Lung (tissue), 17 donors: ENCODE measurements at places on chromosomes 16 and 17. TPM values are rescaled to one million over a fixed set of nuclear protein-coding genes. Genes with fewer than 3 reads are reported as not detected.

GRCh38 chr17:70405492-70406220, 236.3 kb downstream of the KCNJ2 start:
- DNase-seq: no peak
- no peak overlapping the region for H3K27ac ChIP-seq
- no peak overlapping the region for H3K4me3 ChIP-seq

DNA sequence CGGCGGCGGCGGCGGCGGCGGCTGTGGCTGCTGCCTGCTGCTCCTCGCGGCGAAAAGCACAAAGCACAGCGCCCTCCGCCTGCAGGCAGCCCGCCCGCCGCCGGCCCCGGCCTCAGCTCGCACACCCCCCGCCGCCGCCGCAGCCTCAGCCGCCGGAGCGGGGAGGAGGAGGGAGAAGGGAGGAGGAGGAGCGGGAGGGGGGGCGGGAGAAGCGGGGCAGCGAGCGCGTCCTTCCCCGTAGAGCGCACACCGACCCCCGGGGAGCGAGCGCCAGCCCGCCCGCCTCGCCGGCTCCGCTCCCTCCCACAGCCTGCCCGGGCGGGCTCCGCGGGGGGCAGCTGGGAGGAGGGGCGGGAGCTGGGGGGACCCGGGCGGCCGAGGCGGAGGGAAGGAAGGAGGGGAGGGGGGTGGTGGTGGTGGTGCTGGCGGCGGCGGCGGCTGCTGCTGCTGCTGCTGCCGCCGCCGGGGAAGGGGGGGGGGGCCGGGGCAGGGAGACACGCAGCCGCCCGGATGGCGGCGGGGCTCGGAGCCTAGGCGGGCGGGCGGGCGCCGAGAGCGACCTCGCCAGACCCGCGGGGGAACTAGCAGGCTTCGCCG, at the start of gene UBTF:
Gene UBTF, minus strand, starts transcription at position 60 of the 597 bp plus-strand sequence. CDS start 1,446 bp downstream, outside the sequence.
- H3K4me3 ChIP-seq: peak within 1 kb of the TSS; percentile 97
- no peaks in the 10 kb centered on the region for H3K27me3 ChIP-seq
- H3K27ac ChIP-seq: peak within 1 kb of the TSS; percentile 99
- H3K36me3 ChIP-seq: peaks cover 23% of the 10 kb centered on the region
- peak; percentile 92 for DNase-seq

DNA sequence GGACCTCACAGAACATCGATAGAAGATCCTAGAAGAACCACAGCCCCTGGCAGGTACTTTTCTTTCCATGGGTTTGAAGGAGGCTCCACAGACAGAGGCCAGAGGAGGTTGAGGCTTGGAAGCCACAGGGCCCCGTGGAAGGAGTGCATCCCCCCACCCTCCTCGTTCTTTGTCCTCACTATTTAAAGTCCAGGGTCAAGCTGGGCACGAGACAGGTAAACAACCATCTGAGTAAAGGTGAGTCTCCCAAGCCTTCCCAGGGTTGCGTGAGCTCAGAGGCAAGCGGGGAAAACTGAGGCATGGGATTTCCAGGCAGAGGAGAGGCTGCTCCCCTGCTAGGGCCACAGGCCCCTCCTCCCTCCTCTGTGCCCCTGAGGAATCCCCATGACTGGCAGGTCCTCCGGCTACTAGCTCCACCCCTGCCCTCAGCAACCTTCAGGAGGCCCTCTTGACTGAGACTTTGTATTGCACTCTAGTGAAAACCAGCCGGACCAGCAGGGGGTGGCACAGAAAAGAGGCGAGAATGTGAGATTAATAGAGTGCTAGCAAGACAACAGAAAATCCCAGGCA, 927 bp upstream of the SULT1A2 start:
- H3K4me3 ChIP-seq: no peak overlapping the region
- H3K27me3 ChIP-seq: no peaks in the 10 kb centered on the region
- peak; percentile 76 for DNase-seq

GRCh38 chr16:78932355-78932943, 668.1 kb downstream of the MAF start:
- no peak overlapping the region for H3K27ac ChIP-seq
- H3K27me3 ChIP-seq: no peaks in the 10 kb centered on the region
- H3K4me3 ChIP-seq: no peak overlapping the region
- DNase-seq: no peak

DNA sequence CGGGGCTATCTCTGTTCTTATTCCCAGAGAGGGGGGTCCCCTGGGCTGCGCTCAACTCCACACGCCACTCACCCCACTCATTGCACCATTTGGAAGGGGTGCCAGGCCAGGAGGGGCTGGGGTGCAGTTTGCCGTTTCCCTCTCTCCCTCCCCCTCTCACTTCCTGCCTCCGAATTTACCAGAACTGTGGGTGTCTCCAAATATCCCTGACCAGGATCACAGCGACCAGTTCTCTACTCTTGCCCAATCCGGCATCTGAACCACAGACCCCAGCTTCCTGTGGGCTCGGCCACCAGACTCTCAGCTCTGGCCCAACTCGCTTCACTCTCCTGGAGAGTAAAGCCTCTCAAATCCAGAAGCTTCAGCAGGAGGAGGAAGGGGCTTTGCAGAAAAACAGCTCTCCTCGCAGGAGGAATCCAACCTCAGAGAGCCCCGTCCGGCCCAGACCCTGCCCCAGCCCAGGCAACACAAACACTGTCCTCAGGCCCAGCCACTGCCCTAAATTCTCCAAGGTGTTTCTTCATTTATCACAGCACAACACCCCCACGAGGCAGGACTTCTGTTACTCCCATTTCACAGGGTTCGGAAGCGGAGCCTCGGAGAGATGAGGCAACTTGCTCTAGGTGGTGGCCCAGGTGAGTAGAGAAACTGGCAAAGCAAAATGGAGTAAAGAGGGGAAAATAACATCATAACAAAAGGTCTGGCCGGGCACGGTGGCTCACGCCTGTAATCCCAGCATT, 423 bp upstream of the ASGR2 start:
- H3K4me1 ChIP-seq: no peaks in the 10 kb centered on the region
- no peaks in the 10 kb centered on the region for H3K36me3 ChIP-seq
- H3K27me3 ChIP-seq: no peaks in the 10 kb centered on the region
- peak overlapping the region; percentile 32 for H3K27ac ChIP-seq

GRCh38 chr17:82334622-82335394, 1.2 kb upstream of the SECTM1 start:
- DNase-seq: peak; percentile 48
- no peaks in the 10 kb centered on the region for H3K36me3 ChIP-seq
- no peaks in the 10 kb centered on the region for H3K27me3 ChIP-seq

DNA sequence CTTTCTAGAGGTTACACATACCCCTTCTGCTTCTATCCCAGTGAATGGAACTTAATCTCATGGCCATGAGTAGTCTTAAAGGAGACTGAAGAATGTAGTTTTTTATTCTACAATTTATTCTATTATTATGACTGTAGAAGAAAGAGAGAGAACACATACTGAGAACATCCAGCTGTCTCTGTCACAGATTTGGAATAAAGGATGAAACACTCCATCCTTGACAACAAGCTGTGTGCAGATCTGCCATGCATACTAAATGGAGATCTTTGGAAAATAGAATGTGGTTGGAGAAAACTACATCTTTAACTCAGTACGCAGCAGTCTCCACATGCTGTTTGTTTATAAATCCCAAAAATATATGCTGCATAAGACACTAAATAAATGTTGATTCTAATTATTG, 54.1 kb upstream of the NUDT7 start:
- no peak overlapping the region for H3K4me3 ChIP-seq
- no peaks in the 10 kb centered on the region for H3K4me1 ChIP-seq
- H3K27ac ChIP-seq: no peak overlapping the region
- H3K36me3 ChIP-seq: no peaks in the 10 kb centered on the region

DNA sequence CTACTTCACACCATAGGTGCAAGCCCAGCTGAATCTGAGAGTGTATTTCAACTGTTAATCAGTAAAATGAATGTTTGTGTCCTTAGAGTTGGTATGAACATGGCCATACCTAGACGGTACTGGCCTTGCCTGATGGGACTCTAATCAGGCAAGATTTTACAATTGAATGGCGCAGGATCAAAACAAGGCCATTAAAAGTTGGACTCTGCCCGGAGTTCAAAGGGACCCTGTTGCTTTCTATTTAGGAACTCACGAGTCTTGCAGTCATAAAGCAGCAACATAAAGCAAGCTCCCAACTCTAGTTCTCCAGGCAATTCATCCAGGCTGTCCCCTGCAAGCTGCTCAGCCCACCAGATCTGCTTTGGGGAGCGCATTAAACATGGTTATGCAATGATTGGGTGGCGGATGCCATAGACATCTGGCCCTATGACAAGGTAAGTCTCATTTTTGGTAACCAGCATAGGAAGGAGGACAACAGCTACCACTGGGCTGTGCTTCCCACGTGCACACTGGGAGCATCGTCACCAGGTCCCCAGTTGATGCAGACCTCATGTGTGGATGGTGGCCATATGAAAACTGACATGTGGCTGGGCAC, 8.8 kb downstream of the TMEM186 start:
- no peaks in the 10 kb centered on the region for H3K4me1 ChIP-seq
- no peaks in the 10 kb centered on the region for H3K27me3 ChIP-seq
- no peak overlapping the region for H3K27ac ChIP-seq
- DNase-seq: no peak

DNA sequence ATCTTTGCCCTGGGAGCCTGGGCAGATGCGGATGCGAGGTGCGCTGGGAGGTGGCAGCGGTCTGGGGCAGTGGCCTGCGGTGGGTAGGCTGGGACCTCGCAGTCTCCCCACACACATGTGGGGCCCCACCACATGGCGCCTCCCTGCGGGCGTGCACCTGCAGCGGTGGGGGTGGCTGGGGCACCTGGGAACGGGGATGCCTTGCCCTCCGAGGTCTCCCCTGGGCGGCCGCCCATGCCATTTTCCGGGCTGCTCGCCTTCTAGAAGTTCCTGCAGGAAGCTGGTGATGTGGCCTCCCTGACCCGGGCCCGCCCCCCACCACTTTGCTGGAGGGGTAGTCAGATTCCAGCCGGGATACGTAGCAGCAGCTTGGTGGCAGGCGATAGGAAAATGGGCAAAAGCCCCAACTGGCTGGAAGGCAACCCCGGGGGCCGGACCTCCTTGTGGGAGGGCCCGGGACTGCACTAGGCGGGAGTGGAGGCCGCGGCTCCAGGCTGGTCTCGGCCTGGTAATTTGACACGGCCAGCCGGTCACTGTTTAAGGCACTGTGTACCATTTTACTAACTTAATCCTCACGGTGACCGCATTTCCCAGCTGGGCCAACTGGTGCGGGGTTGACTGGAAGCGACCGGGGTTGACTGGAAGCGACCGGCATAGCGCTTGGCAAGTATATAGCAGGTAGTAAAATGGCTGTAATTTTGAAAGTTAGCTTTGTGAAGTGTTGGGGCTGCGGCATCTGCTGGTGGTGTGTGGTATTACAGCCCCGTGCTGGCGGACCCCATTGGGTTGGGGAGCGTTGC, 38.5 kb downstream of the IGF2BP1 start:
- H3K4me3 ChIP-seq: no peak overlapping the region
- no peaks in the 10 kb centered on the region for H3K36me3 ChIP-seq
- DNase-seq: peak; percentile 39
- no peak overlapping the region for H3K27ac ChIP-seq

DNA sequence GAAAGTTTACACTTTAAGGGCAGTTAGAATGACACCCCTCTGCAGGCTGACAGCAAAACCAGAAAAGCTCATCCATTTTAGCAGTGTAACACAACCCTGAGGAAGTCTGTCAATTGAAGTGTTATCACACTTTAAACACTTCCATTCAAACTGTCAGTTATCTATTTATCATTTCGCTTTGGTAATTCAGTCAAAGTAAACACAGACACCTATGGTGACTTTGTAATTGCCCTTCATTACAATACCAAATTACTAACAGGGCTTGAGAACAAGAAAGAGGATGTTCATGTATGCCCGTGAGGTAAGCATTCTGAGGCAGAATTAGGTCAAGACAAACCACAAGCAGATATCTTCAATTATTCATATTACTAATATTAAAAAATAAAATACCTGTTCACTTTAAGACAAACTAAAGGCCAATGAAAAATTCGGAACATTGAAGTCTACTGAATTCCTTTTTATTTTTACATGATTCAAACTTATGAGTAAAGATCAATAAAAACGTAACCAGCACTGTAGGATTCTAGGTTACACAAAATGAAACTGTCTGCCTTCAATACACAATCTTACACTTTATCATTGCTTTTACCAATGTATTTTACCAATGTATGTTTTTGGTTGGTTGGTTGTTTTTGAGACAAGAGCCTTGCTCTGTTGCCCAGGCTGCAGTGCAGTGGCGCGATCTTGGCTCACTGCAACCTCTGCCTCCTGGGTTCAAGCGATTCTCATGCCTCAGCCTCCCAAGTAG, 57.1 kb downstream of the BRIP1 start:
- no peak for DNase-seq
- H3K4me3 ChIP-seq: no peak overlapping the region
- H3K27ac ChIP-seq: no peak overlapping the region
- peaks cover 4% of the 10 kb centered on the region for H3K36me3 ChIP-seq

DNA sequence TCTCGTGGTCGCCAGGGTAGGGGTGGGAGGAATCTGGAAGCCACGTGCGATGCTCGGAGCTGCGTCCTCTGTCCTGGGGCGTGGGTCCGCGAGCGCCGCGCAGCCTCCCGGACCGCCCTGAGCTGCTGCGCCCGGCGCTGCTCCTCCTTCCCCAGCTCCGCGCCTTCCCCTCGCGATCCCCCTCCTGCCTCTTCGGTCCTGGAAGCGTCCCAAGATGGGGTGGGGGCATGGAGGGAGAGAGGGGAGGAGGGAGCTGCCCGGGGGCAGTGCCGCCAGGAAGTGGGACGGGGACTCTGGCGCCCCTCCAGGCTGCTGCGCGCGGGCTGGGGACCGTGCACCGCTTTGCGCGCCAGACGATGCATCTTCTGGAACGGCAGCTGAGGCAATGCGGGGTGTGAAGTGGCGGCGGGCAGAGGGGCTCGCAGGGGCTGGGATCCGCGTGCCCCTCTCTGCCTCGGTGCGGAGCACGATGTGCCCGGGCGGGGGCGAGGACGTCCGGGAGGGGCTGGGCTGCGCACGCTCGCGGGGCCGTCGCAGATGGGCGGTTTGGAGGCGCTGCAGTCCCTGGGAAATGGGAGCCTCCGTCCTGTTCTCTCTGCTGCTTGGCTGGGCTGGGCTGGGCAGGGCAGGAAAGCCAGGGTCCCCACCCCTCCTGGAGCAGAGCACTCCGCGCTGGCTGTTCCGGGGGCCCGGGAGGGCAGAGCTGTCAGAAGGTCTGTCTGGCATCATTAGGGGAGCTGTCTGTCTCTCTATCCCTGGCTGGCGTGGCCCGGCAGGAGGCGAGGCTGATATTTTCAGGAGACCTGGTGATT, 388.0 kb downstream of the SEC14L1 start:
- H3K27me3 ChIP-seq: peaks cover 6% of the 10 kb centered on the region
- peak; percentile 95 for DNase-seq
- H3K27ac ChIP-seq: no peak overlapping the region
- H3K4me3 ChIP-seq: no peak overlapping the region

GRCh38 chr16:71344315-71344905, 14.1 kb upstream of the CALB2 start:
- H3K4me3 ChIP-seq: no peak overlapping the region
- no peaks in the 10 kb centered on the region for H3K36me3 ChIP-seq
- H3K27ac ChIP-seq: no peak overlapping the region
- H3K4me1 ChIP-seq: no peaks in the 10 kb centered on the region
- no peak for DNase-seq

The SOST gene
- not detected for total RNA-seq

The CCDC182 gene
- total RNA-seq: not detected

The HIC1 gene
- 28.9 TPM for total RNA-seq

The MPRIP gene
- 342 TPM for total RNA-seq

The PRSS33 gene
- total RNA-seq: not detected
